ENCODE measurements at places on chromosomes 4 and X.
A peak's percentile ranks its signal among the peaks of the same experiment; 100 is the strongest.

DNA sequence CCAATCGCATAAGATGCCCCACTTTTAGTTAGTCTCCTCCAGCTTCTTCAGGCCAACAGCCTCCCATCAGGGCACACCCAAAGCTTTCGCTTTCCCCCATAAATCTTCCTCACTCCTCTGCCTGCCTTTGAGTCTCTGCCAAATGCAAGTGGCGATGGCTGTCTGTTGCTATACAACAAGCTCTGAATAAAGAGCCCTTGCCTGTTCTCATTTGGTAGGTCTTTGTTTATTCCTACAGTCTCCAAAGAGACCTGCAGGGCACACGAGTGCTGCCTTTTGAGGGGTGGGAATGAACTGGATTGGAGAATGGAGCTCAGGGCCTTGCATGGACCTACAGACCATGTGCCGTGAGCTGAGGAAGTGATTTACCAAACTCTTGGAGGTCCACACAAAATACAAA lies 52.2 kb upstream of the SOD3 start:
- H3K27ac ChIP-seq, result no peak overlapping the region
- no peaks in the 10 kb centered on the region for H3K4me1 ChIP-seq
- peaks cover 3% of the 10 kb centered on the region for H3K27me3 ChIP-seq
- DNase-seq, result no peak

GRCh38 chr4:107711831-107712230 lies 8.2 kb downstream of the PAPSS1 start:
- H3K4me1 ChIP-seq, result peaks cover 44% of the 10 kb centered on the region
- DNase-seq, result no peak
- H3K4me3 ChIP-seq, result no peak overlapping the region
- no peak overlapping the region for H3K27ac ChIP-seq

DNA sequence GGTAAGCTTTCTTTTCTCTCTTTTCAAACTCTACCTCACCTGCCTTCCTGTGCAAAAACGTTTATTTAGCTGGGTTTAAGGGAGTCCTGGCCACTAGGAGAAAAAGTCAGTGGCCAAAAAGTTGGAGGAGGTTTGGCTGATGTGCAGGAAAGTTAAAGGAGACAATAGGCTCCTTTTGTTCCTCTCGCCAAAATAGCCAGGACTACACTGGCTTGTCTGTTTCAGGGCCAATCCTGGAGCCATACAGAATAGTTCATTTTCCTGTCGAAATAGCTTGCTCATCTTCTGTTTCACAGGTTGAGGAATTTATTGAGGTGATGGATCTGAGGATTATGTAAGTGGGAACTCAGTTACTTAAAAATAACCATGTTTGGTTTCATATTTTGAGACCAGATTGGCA lies 423 bp downstream of the HEPH start:
- H3K27me3 ChIP-seq, result no peaks in the 10 kb centered on the region
- no peak for DNase-seq
- H3K4me1 ChIP-seq, result no peaks in the 10 kb centered on the region
- H3K36me3 ChIP-seq, result no peaks in the 10 kb centered on the region

- H3K27me3 ChIP-seq, result no peaks in the 10 kb centered on the region
- no peaks in the 10 kb centered on the region for H3K4me1 ChIP-seq
- H3K27ac ChIP-seq, result no peak overlapping the region
- H3K4me3 ChIP-seq, result no peak overlapping the region
- no peaks in the 10 kb centered on the region for H3K36me3 ChIP-seq
- DNase-seq, result no peak
These were observed 41.2 kb upstream of the RASGEF1B start for GRCh38 chr4:81512757-81513501.

DNA sequence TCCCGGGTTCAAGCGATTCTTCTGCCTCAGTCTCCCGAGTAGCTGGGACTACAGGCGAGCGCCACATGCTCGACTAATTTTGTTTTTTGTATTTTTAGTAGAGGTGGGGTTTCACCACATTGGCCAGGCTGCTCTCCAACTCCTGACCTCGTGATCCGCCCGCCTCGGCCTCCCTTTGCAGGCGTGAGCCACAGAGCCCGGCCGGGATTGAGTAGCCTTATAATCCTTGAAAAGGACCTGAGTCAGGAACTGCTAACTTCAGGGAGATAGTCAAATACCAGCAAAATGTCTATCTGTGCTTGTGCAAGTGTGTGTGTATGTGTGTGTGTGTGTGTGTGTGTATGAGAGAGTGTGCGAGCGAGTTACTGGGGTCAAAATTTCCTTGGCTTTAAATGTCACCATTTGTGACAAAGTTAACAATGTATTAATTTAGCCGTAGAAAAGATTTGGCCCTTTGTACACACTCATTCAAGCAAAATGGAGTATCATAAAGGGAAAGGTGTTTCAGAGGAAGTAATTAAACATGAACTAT lies 1.8 kb upstream of the KDM6A start:
- H3K27ac ChIP-seq, result no peak overlapping the region
- no peaks in the 10 kb centered on the region for H3K27me3 ChIP-seq
- peaks cover 25% of the 10 kb centered on the region for H3K4me1 ChIP-seq
- peaks cover 8% of the 10 kb centered on the region for H3K36me3 ChIP-seq
- DNase-seq, result no peak
- H3K4me3 ChIP-seq, result peak overlapping the region; percentile 97

GRCh38 chr4:40363945-40364344 lies 28.8 kb downstream of the CHRNA9 start:
- H3K27ac ChIP-seq, result no peak overlapping the region
- H3K4me1 ChIP-seq, result peaks cover 14% of the 10 kb centered on the region
- no peak for DNase-seq
- H3K4me3 ChIP-seq, result no peak overlapping the region
- H3K36me3 ChIP-seq, result no peaks in the 10 kb centered on the region

DNA sequence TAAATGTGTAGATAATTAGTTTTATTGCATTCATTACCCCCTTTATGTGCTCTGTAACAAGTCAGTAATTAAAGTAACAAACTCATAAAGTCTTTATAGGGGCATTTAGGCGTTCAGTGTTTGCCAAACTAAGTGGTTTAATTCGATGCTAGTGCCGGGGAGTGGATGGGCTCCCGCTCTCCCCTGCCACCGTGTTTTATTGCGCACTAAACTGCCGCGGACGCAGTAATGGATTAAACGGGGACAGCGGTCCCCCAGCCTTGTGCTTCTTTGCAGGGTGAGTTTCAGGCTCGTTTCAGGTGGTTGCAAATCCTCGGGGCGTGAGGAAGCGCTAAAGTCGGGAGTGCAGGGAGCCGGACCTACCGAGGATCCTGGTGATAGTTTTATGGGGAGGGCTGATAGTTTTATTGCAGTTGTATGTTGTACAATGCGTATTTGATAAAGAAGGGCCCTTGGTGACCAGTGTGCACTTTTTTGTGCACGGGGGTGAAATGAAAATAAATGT lies 1.6 kb upstream of the PHOX2B start:
- peaks cover 16% of the 10 kb centered on the region for H3K4me1 ChIP-seq
- no peak for DNase-seq

Measured in Karpas-422 (cell line).